CD4-positive, alpha-beta T cell treated with Interleukin-4 for 1 hour (primary cell): ENCODE measurements at places on chromosomes 4 and X.

DNA sequence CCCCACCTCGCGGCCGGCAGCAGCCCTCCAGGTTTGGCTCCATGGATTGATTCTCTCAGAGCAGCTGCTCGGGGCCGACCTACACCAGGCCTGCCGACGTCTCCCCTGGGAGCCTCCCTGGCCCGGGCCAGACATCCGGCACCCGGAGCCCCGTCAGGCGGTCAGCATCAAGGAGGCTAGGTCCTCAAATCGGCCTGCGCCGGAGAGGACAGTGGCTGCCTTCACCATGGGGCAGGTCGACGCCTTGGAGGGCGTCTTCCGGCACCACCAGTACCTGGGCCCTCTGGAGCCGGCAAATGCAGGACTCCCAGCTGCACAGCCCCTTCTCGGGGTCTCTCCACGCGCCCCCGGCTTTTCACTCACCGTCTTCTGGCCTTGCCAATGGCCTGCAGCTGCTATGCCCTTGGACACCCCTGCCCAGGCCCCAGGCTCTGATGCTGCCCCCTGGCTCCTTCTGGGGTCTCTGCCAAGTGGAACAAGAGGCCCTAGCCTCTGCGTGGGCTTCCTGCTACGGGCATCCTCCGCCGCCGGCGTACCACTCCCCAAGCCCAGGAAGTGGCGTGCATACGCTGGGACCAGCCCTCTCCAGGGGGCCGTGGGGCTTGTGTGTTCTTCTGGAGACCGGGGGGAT, 341.8 kb downstream of the MAGEB5 start:
- DNase-seq: no peak

GRCh38 chr4:31234494-31234893, 514.3 kb downstream of the PCDH7 start:
- DNase-seq: no peak

- DNase-seq: no peak
Observed at GRCh38 chrX:331151-331824, 12.7 kb upstream of the GTPBP6 start.

GRCh38 chr4:155973639-155974475, 20.2 kb upstream of the CTSO start:
- DNase-seq: no peak

GRCh38 chr4:139801895-139802294, 136.3 kb downstream of the MGST2 start:
- DNase-seq: no peak

- no peak for DNase-seq
Observed at GRCh38 chr4:130486841-130487240, 1390.9 kb downstream of the C4orf33 start.

- DNase-seq: no peak
Observed at GRCh38 chr4:109079201-109079600, 223.3 kb downstream of the COL25A1 start.

- no peak for DNase-seq
Observed at GRCh38 chr4:148258535-148258934, 183.7 kb downstream of the NR3C2 start.

DNA sequence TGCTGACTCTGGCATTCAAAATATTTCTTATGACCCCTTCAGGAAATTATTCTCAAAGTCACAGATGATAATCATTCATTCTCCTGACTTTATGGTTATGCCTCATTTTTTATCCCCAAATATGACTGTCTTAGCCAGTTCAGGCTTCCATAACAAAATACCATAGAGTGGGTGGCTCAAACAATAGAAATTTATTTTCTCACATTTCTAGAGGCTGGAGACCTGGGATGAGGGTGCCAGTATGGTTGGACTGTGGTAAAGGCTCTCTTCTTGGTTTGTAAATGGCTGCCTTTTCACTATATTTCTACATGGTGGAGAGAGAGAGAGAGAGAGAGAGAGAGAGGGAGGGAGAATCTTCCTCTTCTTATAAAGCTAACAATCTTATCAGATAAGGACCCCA, 20.5 kb downstream of the FRMD7 start:
- DNase-seq: no peak

- DNase-seq: no peak
Observed at GRCh38 chr4:14375816-14376215, 626.5 kb upstream of the CPEB2 start.

DNA sequence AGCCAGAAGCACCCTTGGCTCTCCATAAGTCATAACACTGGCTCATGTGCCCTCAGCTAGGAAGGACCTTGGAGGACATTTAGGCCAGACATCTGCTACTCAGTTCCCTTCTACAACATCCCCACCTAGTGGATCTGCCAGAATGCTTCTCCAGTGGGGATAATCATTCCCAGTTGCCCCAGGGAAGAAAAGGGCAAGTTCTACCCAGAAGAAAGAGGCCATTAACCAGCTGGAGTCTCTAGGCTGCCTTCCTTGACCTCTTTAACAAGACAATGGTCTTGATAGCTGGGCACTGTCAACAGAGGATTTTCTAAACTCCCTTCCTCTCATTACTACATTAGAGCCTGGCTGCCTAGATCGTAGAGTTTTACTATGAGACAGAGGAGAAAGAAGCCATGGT, 42.0 kb downstream of the LGI2 start:
- no peak for DNase-seq

GRCh38 chrX:130108647-130109428, 1.5 kb downstream of the ELF4 start:
- peak; percentile 46 for DNase-seq

GRCh38 chr4:109334129-109335105, 32.0 kb upstream of the COL25A1 start:
- DNase-seq: no peak

DNA sequence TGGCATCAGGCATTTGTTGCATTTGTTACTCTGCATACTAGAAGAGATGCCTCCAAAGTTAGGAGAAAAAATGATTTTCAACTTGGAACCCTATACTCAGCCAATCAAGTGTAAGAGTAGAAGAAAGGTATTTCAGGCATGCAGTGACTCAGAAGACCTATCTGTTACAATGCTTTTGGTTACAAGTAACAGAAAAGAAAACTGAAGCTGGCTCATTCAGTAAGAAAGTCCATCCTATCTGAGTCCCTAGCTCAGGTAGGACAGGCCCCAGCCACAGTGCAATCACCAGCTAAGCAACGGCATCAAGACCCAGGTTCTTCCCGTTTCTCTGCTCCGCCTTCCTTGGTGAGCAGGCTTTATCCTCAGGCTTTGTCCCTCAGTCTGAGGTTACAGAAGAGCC, 23.3 kb downstream of the MECP2 start:
- DNase-seq: no peak

DNA sequence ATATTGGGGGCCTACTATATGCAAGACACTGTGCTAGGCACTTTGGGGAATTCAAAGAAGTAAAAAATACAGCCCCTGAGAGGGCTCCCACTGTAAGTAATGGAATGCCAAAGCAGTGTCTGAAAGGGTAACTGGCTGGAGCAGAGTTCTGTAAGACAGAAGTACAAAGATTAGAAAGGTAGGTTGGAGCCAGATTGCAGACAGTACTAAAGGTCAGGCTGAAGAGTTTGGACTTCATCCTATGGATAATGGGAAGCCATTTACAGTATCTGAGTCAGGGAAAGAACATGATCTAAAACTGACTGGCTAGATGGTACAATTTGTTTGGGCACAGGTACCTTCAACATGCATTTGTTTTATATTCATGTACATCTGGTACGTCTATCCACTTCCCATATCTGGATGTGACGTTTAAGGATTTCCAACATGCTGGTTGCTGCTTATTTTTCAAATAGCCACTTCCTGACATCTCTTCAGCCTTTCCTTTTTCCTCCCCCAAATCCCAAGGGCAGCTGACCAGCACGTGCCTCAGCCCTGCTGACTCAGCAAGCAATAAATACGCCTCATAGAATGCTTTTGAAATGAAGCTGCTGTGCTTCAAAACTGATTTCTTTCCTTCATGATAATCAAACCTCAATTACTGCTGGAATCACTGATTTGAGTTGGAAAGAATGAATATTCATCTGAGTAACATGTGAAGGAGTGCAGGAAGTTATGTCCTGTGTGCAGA, 9.5 kb downstream of the ENOX2 start:
- DNase-seq: no peak

DNA sequence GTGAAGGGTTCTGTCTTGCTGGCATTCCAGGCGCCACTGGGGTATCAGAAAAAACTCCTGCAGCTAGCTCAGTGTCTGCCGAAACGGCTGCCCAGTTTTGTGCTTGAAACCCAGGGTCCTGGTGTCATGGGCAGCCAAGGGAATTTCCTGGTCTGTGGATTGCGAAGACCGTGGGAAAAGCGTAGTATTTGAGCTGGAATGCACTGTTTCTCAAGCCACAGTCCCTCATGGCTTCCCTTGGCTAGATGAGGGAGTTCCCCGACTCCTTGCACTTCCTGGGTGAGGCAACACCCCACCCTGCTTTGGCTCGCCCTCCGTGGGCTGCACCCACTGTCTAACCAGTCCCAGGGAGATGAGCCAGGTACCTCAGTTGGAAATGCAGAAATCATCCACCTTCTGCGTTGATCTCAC, 40.1 kb downstream of the NOP14 start:
- no peak for DNase-seq

- no peak for DNase-seq
Observed at GRCh38 chr4:82017680-82018079, 356.1 kb downstream of the HNRNPD start.

- no peak for DNase-seq
Observed at GRCh38 chr4:25914670-25915352, 791 bp downstream of the SMIM20 start.

DNA sequence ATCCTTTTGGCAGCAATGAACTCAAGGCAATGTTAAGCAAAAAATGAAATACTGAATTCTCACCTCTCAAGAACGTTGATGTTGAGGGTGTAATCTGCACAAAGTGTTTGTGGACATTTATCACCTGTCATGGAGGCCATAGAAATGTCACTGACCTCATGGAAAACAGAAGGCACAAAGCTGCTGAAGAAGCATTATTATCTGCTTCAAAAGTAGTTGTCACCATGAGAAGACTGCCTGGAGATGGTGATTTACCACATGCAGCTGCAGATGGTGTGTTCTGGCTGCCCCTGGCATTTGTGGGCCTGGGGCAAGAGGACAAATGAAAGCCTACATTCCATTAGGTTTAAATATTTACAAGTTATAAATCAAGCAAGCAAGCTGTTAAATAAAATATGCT, 116.8 kb upstream of the RPS6KA3 start:
- no peak for DNase-seq

DNA sequence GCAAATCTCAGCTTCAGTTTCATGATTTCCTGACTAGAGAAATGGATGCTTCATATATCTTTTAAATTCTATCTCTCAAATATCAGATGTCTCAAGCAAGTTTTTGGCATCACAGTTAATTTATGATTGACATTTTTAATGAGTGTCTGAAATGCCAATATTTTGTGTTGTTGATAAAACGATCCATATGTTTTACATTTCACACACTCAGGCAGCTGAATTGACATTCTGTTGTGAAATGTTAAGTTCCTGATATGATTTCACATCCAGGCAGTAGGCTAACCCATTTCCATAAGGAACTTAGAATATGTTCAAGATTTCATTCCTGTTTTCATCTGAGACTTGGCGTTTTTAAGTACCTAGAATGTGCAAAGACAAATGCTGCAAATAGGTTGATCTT, 650.6 kb downstream of the PCDH18 start:
- no peak for DNase-seq

- no peak for DNase-seq
Observed at GRCh38 chr4:40502934-40503333, 126.7 kb downstream of the RBM47 start.

- no peak for DNase-seq
Observed at GRCh38 chr4:186029571-186030398, 39.2 kb upstream of the TLR3 start.

DNA sequence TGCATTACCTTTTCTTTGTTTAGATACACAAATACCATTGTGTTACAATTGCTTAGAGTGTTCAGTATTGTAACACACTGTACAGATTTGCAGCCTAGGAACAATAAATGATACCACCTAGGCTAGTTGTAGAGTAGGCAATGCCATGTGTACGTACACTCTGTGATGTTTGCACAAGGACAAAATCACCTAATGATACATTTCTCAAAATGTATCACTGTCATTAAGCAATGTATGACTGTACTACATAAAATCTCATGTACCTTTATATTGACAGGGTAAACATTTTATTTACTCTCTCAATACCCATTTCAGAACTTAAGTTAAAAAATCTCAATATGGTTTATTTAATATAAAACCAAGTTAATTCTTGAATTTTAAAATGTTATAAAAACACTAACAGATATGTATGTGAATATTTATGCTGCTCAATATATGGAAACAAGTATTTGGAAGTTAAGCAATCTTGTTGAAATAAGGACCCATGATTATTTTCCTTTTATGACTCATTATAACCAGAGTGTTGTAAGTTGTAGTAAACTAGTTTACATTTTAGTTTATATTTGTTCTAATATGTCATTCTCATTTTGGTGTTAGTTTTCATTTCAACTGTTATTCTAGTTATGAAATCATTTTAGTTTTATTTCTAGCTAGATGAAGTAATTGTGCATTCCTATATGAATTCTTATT, 409.2 kb downstream of the TLL1 start:
- no peak for DNase-seq

- DNase-seq: no peak
Observed at GRCh38 chr4:81213671-81214070, 1.4 kb downstream of the PRKG2 start.

- no peak for DNase-seq
Observed at GRCh38 chrX:15563056-15563455, 37.7 kb downstream of the ACE2 start.

DNA sequence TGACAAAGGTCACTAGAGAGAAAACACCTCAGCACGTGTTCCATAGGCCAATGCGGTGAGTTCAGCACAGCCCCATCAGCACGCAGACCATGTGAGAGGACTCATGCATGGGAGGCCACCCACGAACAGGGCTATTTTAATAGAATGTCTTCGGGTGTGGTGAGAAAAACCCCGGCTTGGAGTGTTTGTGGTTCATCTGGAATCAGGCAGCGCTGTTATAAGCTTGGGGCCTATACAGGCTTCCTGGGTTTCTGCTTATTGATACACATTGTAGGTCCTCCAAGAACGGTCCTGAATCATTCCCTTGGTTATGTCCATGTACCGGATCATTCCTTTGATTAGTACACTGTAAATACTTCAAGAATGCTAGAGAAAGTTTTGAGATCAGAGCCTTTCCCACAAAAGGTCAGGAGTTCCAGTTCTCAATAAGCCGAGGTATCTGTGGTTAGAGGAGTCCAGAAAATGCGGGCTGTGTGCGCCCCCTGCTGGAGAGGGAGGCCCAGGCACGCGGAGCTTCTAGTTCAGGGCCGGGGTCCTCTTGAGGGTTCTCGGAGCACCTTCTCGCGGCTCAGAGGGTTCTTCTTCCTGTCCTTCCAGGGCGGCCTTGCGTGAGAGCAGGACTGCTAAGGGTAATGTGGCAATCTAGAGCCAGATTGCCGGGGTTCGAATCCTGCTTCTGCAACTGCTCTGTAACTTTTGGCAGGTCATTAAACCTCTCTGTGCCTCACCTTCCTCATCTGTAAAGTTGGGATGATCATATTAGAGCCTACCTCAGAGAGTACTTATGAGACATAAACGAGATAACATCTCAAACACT, 51.8 kb downstream of the TLR10 start:
- peak; percentile 84 for DNase-seq

DNA sequence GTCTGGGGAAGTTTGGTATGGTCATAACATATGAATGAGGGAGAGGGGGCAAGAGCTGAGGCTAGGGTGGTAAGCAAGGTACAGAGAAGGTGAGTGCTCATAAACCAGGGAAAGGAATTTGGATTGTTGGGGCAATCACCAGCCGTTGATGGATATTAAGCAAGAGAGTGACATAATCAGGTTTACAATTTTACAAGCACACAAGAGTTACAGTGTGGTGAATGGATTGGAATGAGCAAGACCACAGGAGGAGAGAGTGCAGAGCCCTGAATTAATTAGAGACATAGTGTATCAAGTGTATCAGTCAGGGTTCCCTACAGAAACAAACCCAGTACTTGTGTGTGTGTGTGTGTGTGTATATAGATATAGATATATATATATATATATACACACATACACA, 18.7 kb upstream of the FMR1NB start:
- no peak for DNase-seq
